ENCODE measurements at places on chromosomes 4 and X.

GRCh38 chr4:158850800-158851644, 82.2 kb downstream of the FNIP2 start:
- peak; percentile 24 for DNase-seq

DNA sequence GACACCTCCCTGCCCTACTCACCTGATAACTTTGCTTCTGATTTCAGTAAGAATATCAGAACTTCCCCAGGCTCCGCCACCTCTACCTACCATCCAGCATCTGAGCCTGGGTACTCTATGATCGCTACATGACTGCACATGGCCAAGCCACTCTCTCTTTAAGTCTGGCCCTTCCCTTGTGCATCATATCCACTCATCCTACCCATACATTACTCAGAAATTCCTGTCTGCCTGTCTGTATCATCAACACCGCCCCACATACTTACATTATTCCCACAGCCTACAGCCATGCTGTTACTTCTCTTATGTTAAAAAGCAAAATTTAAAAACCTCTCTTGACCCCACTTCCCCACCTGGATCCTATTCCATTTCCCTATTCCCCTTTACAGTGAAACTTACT, 84.7 kb downstream of the SCD5 start:
- DNase-seq, result no peak

GRCh38 chr4:2401610-2401983, 16.8 kb downstream of the ZFYVE28 start:
- no peak for DNase-seq

DNA sequence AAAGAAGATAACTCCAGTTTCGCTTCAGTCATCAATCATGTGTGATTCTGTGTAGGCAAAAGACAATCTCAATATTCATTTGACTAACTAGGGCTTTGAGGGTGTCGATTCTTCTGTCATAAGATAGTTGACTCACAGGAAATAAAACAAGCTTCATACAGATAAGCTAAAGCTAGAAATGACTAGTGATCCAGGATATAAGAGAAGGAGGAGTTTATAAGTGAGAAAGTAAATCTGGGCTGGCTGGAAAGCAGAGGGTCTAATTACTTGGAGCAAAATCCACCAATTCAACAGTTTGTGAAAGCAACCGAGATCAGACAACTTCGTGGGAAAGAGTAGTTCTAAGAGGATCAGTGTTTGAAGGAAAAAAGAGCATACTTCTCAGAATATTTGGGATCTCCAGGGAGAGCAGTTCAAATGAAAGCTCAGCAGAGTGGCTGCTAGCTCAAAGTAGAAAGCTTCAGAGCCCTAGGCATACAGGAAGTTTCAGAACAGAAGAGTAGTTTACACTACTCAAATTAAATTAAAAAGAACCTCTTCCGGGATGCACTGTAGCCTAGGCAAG, 429.3 kb downstream of the INPP4B start:
- DNase-seq, result no peak

DNA sequence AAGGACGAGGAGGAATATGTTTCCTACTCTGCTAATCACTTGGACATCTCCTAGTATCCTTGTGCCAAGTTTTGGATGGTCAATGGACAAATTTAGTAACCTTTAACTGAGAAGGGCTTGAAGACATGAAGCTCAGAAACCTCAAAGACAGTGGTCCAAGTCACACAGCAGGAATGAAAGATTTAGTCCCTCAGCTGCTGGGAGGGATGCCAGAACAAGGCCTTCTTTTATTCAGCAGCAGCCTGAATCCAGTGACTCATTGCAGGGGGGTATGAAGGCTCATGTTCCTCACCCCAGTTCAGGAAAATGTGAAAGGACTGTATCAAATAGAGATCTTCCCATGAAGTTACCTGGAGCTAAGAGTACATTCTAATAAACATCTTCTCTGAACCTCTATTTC, 214.9 kb upstream of the UGT8 start:
- DNase-seq, result no peak

DNA sequence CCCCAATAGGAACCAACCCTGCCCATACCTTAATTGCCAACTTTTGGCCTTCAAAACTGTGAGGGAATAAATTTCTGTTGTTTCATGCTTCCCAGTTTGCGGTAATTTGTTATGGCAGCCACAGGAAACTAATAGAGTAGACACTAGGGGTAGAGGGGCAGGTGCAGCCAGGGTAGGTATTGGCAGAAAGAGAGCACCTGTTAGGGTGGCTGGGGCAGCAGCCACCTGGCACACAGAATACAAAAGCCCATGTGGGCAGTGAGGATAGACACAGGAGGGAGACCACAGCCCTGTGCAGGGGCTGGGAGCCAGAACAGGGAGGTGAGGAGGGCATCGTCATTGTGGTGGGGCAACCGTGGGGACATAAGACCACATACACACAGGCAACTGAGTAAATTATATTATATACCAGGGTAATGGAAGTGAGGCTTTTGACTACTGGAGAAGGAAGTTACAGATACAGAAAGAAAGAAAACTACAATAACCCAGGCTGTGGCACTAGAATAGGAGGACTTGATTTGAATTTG, 28.2 kb downstream of the IRF2 start:
- no peak for DNase-seq

DNA sequence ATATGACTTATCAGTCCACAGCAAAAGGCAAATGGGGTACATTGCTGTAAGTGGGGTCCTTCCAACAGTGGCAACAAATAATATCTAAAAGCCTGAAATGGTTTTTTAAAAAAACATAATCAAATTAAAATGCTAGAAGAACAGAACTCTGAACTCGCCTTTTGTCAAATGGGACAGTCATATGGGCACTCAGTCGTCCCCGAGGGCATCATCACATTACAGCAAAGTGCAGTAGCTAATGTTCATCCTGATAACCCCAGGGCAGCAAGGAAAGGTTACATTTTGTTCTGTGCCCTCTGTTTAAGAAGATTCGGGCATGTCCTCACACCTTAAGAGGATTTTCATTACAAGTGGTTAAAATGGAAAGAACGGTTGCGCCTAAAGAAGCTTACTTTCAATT, 997.9 kb upstream of the TENM3 start:
- no peak for DNase-seq

DNA sequence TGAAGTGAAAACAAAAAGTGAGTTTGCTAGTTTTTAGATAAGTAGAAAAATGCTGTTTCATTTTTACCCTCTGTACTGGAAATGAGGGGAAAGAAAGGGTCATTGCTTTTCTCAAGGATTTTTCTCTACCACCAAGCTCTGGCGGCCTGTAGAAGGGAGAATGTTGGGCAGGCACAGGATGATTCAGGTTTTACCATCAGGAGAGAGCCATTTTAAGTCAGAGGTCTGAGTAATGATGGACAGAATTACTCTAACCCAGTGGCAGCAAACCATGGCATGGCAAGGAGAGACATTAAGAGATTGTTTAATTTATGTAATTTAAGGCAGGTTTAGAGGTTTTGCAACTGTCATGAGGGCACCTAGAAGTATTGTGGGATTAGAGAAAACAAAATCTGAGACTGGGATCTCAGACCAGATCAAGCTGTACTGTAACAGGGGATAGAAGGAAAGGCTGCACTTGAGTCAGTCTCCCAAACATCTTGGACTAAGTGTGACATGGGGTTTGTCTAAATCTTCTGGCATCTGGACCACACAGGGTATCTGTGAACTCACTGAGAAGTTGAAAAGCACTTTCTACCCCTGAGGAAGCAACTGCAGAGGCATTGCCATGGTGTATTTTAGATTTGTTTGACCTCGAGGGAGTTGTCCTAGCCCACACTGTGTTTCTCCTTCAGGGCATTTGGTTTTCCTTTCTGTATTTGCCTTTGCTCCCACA, 81.6 kb downstream of the BANK1 start:
- DNase-seq, result no peak

DNA sequence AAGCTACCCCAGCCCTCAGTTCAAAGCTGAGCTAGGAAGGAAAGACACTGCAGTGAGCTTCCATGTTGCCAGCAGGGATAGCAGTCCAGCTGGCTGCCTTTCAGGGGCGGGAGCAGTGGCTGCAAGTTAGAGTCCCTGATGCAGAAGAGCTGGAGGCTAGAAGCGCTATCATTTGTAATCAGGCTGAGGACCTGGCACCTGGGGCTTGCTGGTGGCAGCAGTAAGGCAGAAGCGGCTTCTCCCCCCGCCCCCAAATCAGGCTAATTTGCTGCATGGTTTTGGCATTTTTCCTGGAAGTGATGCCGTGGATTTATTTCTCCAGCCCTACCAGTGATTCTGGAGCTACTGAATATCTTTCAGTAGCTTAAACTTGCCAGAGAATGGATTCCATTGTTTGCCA, 203.3 kb downstream of the CLCN4 start:
- DNase-seq, result no peak

DNA sequence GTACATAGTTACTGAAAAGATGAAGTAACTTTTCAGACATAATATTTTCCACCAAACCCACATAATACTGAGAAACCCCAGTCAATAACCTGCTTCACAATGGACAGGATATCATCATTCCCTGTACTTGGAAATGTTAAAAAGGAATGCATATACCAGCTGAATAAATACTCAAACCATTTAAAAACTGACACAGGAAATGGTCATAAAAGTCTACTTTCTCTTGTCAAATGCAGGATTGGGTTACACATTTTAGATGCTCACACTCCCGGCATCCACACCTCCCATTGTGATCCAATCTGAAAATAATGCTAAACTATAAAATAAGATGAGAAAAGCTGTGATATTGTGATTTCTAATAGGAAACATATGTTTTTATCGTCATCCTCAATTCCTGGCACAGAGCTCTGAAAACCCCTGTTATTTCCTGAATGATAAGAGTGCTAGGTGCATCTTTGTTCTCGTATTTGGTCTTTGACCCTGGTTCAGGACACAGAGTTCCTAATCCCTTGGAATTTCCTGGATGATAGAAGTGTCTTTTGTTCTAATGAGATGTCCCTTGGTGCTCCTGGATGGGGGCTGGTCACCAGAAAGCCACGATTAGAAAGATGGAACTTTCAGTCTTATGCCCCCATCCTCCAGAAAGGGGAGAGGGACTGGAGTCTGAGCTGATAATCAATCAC, 821.3 kb downstream of the TRIML1 start:
- DNase-seq, result no peak

DNA sequence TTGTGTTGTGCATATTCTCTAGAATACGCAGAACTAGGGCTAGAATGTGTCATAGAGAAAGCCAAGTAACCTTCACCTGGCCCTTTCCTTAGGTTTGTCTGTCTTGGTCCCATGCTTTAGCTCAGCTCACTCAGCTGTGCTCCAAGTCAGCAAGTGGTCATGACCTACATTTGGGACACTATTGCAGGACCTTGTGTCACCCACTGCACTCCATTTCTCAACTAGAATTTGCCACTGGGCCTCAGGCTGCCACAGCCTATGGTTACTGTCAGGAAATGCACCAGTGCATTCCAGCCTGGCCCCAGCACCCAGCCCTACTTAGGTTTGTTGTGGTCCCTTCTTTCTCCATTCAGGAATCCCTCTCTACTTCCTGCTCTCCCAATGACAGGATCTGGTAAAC, 7.7 kb upstream of the FGG start:
- DNase-seq, result no peak

DNA sequence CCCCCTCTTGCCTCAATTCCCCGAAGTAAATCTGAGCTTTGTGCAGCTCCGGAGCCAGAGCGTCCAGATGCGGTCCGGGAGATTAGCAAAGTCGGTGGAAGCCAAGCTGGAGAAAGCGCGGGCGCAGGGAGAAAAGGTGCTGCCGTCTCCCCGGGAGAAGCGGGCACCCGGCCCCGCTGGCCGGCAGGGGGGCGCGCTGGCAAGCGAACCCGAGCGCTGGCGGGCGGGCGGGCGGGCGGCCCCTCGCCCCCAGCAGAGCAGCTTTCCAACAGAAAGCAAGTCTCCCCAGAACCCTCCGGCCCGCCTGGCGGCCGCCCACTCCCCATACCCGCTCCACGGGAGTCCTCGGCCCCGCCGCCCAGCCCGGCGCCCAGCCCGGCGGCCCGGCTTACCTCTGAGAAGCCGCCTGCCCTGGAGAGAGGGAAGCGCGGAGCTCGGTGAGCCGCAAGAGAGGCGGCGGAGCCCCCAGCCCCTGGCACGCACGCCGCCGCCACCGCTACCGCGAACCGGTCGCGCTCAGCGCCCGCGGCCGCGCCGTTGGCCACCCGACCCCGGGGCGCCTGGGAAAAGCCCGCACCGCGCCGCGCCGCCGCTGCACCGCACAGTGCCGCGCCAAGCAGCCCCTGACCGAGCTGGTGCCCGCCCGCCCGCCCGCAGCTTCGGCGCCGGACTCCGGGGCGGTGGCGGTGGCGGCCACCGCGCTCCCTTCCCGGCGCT, 529 bp upstream of the CITED1 start:
- peak; percentile 23 for DNase-seq

- peak; percentile 18 for DNase-seq
Measured at GRCh38 chr4:186067757-186068385, 1.1 kb upstream of the TLR3 start.

- DNase-seq, result no peak
Measured at GRCh38 chr4:111632641-111633151, 512.6 kb upstream of the FAM241A start.

GRCh38 chrX:102712216-102712966, at the start of gene GPRASP2:
Gene GPRASP2 (plus strand): TSS chrX:102712448. CDS start chrX:102714870, 2,422 bp downstream.
- peak; percentile 39 for DNase-seq

DNA sequence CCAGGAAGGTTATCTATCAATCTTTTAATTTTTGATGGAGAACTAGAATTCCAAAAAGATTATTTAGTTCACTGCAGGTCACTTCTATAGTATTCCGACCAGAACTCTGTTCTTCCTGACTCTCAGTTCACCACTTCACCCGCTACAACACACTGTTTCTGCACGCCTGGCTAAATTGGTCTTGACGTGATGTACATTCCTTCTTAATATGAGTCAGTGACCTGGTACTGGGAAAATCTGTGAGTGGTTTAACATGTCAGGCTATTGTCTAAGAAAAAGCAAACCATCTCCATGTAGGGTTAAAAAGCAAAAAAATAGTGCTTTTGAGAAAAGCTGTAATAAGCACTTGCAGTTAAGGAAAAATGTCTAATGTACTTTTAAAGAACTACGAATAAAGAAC, 120.4 kb downstream of the NDST3 start:
- no peak for DNase-seq

DNA sequence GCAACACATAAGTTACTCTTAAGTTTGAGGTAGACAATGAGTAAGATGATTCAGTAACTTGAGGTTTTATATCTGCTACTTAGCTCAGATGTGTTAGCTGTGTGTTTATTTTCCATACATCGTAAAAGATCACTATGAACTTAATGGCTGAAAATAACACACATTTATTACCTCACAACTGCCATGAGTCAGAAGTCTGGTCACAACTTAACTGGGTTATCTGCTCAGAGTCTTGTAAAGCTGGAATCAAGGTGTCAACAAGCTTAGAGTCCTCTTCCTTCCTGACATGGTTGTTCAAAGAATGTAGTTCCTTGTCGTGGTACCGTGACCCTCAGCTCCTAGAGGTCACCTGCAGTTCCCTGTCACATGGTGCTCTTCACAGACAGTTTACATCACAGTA, 204.9 kb upstream of the MAGEB2 start:
- no peak for DNase-seq

- no peak for DNase-seq
Measured at GRCh38 chr4:119785963-119786362, 157.4 kb upstream of the PDE5A start.

DNA sequence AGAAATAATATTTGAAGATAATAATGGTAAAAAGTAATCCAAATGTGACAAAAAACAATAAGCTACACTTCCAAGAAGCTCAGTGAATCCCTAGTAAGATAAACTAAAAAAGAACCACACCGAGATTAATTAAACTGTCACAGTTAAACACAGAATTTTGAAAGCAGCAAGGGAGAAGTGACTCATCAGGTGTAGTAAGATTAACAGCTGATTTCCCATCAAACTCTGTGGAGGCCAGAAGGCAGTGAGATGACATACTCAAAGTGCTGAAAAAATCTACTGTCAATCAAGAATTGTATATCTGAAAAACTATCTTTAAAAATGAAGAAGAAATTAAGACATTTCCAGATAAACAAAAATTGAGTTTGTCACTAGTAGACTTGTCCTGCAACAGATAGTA, 35.3 kb downstream of the STK32B start:
- DNase-seq, result no peak

Measured in K562 (cell line).